ENCODE measurements at places on chromosomes 2 and 18.

DNA sequence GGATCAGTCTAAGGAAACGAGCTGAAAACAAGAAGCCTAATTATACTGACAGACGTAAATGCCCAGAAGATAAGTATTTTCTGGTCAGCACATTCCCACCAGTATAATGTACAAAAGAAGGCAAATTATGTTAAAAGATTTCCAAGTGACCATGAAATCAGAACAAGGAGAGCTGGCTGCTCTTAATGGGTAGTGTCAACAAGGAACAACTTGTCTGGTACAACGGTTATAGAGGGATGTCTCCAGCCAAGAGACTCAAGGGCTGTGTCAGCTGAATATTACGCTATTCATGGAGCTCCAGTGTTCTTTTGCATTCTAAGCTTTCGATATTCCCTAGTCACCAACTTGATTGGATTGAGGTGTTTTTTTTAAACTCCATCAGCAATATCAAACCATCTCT, 8.6 kb upstream of the L3MBTL4 start:
- DNase-seq: no peak

GRCh38 chr2:14524041-14524802, 108.3 kb upstream of the LRATD1 start:
- no peak for DNase-seq

GRCh38 chr2:217160978-217161973, 301.4 kb upstream of the TNP1 start:
- DNase-seq: no peak

DNA sequence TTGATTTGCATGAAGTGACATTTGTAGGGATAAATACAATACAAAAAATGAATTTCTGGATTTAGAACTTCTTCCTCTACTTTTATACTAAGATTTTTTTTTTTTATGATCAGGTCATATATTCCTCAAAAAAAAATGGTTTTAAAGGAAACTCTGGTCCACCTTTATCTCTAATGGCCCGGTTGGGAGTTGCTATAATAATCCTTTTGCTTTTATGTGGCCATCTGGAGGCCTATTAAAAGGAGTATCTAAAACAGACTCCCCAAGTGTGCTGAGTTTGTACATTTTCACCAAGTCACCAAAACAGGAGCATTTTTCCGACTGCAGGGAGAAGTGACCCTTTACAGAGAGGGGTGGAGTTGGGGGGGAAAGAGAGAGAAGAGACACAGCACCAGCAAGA, 329.2 kb upstream of the FIGN start:
- no peak for DNase-seq

GRCh38 chr18:13726232-13726971, at the start of the genes FAM210A and RNMT:
TSS of gene FAM210A (minus strand) at chr18:13726558. CDS start at chr18:13682077, 44,481 bp downstream.
TSS of gene RNMT (plus strand) at chr18:13726673. CDS start at chr18:13731518, 4,845 bp downstream.
- DNase-seq: peak; percentile 92

DNA sequence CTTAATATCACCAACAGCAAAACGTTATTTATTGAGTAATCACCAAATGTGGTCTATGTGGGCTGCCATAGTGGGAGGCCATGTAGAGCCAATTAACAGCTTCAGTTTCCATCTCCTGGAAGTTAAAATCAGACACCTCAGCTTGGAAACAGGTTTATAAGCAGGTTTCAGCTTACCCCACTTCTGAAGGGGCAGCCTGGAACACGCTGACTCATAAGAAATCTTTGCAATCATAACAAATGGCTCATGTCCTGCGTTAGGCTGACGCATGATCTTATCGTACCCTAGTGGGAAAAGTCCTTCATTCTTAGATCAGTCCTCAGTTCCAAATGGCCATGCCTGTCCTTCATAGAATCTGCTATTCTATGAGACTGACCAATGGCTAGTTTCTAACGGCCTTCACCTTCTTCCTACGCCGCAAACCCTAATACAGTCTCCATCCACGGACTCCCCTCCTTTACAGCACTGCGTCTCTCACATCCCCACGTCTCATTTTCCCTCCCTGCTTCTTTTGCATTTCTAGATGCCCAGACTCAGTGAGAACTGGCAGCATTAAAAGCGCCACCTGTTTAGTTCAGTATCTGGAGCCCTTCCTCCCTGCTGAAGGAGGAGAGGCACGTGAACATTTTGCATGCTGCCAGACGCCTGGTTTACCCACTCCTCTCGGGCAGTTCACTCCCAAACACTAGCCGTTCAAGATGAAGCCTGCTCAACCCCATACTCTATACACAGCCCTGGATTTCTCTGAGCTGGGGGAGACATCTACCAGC, 24.2 kb upstream of the BZW1 start:
- DNase-seq: no peak

DNA sequence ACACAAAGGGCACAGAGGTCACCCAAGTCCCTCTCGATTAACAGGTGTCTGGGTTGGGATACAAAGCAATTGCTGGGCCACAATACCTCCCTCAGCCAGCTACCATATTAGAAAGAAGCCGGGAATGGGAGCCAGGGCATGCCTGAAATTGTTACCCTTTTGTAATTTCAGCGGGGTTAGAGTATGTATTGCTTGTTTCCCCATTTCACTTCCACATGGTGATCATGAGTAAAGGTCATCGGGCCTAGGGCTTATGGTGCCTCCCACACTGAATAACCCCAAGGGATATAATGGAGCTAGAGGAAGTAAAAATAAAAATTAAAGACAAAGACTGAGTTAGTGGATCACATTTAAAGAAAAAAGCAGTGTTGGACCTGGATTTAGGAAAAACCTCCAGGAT, 437.2 kb upstream of the KLHL29 start:
- no peak for DNase-seq

DNA sequence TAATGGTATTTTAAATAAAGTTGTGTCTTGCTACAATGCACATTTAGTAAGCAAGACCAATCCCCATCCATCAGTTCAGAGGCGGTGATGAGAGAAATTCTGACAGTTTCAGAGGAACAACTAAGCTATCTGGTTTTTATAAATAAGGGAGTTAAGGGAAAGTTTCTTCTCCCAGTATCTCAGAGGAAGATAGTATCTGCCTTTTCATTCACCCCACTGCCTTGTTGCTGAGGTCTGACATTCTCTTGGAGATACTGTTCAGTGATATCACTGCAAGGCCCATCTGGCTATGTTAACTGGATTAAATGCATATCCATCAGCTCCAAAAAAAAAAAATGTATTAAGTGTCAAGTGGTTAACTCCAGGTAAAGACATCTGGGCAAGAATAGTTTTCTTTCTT, 47.9 kb downstream of the RBMS1 start:
- no peak for DNase-seq

GRCh38 chr2:97844311-97844859, 131.0 kb downstream of the ZAP70 start:
- DNase-seq: no peak

- DNase-seq: no peak
Observed at GRCh38 chr2:99607861-99608491, 118.2 kb upstream of the REV1 start.

GRCh38 chr2:156346731-156347130, 14.2 kb upstream of the NR4A2 start:
- no peak for DNase-seq

DNA sequence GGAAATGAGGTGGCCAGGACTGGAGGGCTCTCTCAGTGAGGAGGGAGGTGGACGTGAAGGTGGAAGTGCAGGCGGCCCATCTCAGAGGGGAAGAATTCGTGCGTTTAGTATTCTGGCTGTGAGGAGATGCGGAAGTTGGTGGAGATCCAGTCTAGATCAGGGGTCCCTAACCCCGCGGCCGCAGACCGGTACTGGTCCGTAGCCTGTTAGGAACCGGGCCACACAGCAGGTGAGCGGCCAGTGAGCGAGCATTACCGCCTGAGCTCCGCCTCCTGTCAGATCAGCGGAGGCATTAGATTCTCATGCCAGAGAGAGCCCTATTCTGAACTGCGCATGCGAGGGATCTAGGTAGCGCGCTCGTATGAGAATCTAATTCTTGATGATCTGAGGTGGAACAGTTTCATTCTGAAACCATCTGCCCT, 1.6 kb upstream of the FHOD3 start:
- DNase-seq: no peak

- DNase-seq: no peak
Observed at GRCh38 chr2:28165087-28165635, 227.5 kb upstream of the FOSL2 start.

DNA sequence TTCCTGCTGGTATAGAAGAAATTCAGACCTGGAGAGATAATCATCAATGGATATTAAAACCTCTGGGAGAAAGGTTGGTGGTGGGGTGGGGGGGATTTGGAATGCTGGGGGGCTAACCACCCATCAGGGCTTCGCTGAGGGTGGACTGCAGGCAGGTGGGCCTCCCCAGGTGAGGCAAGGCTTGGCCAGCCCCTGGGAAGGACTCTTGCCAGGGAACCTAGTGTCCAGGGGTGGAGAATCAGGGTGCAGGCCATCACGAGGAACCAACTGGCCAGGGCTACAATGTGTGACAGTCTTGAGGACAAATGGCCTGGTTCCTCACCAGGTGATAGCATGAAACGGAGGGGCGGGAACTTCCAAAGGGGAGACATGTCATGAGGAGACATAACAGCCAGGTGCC, 11.8 kb downstream of the RAB11FIP5 start:
- no peak for DNase-seq

- DNase-seq: no peak
Observed at GRCh38 chr18:13191779-13192178, 26.8 kb upstream of the LDLRAD4 start.

- DNase-seq: no peak
Observed at GRCh38 chr18:76974386-76974785, 152.0 kb downstream of the ZNF236 start.

DNA sequence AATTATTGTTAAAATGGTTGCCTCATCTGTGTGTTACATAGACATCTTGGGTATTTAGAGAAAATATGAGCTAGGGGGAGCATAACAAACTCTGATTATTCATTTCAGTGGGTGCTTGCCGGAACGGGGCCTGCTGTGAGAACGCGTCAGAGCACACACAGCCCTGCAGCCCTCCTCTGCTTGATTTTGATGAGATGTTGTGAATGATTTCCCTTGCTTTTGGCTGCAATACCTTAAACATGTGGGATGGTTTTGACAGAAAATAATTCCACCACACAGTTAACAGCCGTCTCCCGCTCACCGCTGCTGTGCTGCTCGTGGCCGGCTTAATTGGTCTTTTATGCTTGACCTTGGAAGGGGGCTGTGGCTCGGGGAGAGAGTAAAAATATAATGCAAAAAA, 49.9 kb upstream of the TXNDC2 start:
- DNase-seq: no peak

GRCh38 chr2:118473846-118474540, 373.5 kb downstream of the EN1 start:
- no peak for DNase-seq

DNA sequence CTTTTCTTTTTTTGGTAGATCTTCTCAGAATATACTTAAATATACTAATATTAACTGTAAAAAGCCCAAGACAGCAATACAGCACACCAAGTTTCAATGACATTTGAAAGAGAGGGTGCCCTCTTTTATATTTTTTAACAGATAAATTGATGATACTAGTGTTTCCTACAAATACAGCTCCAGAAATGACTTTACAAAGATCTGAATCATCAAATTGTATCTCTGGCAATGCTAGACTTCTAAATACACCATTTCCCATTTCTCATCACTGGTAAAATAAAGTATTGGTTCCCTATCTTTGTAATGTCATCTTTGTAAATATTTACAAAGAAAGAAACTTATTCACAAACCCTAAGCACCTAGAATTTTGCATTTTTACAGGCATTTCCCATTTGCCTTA, 281.3 kb downstream of the EXOC6B start:
- DNase-seq: no peak

DNA sequence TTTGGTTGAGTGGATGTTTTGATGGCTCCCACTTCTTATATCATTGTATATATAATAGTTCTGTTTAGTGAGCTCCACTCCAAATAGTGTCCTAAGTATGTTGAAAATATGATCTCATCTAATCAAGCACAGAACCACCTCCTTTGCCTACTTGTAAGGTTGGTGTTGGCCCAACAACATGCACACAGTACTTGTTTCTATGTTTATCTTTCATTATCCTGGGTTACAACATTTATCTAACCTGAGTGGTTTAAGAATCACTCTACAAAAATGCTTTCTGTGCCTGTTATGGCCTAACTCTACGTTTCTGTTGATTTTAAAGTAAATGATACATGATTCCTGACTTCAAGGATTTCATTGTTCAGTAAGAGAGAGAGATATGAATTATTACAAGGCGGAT, 281.9 kb downstream of the FIGN start:
- no peak for DNase-seq

GRCh38 chr2:237603049-237603717, 12.6 kb upstream of the RAB17 start:
- no peak for DNase-seq

- DNase-seq: no peak
Observed at GRCh38 chr18:41113885-41114482, 841.0 kb upstream of the PIK3C3 start.

GRCh38 chr18:35861367-35862118, 110.9 kb upstream of the RMP24 start:
- no peak for DNase-seq
